Stimulated activated CD4-positive, alpha-beta T cell treated with anti-CD3 and anti-CD28 coated beads, Interleukin-15, amount 100 ng/mL, for 24 hours (primary cell): ENCODE measurements at places on chromosomes 4 and X.

DNA sequence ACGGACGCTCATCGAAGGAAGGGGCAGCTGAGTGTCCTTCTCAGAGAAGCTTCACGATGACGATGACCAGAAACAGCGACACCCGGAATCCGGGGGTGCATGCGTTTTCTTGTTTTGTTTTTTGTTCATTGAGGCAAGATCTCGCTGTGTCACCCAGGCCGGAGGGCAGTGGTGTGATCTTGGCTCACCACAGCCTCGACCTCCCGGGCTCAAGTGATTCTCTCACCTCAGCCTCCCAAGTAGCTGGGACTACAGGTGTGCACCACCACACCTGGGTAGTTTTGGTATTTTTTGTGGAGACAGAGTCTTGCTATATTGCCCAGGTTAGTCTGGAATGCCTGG is 19.8 kb downstream of the DGKQ start:
- DNase-seq, result no peak

DNA sequence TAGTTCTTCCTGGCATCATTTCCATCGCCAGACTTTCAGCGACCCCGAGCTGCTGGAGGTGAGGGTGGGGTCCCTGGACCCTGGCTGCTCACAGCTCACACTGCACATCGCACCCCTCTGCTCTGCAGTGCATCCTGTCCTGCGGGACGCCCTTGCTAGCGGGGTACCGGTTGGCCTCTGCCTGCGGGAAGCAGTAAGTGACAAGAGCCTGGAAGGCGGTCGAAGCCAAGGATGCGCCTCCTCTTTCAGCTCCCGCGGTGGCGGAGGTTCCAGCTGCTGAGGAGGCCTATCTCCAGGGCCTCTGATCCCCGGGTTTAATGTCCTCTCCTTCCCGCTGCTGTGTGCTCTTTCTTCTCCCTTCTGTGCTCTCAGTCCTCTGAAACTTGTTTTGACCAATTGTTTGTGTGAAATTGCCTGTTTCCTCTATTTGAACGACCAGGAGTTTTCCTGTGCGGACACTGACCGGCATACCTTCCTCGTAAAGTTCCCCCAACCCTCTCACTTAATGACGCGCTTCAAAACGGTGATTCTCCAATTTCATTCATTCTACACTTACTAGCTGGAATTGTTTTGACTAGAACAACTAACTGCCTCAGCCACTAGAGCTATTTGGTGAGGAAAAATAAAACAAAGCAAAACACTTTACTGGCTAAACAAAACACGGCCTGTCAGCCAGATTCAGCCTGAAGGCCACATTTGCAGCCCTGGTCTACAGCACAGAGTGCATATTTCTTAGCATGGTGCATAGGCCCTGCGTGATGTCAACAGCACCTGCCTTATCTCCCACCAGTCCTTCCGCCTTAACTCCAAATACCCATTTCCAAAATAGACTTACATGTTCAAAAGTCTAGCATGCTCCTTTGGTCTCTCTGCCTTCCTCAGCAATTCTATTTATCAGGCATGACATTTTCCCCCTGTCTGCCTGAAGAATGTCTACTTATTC is 28.0 kb downstream of the MGAT4D start:
- no peak for DNase-seq

DNA sequence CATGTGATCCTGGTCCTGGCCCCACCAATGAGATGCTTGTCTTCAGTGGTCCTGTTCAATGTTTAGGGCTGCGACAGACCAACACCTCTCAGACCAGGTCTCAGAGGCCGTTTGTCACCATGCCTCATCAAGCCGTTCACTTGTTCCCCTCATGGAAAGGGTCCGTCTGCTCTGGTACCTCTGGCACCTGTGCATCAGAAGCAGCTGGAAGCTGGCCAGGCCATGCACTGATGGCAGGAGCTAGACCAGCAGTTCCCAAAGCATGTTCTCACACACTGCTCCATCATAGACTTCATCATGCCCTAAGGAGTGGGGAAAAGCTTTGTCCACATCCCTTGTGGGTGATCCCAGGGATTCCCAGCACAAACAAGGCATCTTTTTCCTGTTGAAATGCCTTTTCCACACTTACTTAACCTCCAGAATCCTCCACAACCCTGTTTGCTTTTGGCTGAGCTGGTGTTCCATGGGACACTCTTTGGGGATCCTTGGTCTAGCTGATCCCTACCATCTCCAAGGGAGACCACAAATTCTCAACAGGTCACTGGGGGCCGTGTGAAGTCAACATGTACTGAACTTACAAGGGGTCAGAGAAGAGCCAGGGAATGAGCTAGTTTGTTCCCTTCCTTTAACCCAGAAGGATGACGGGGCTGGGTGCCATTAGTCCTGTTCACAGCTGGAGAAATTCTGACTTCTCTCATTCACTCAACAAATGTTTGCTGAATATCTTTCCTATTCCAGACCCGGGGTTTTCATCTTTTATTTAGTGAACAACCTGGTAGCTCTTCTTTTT is 21.8 kb downstream of the SH3TC1 start:
- no peak for DNase-seq

DNA sequence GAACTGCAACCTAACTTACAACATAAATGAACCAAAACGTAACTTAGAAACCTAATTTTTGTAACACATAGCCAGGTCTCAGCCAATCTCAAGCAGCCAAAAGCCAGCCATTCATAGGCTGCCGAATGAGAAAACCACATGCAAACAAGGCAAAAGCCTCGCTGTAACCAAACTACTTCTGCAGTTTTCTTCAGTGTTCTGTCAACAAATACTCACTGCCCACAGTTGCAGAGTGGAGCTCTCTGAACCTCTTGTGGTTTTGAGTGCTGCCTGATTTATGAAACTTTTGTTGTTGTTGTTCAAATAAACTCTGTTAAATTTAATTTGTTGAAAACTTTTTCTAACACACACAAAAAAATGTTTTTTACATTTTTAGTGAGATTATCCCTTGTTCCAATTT is 251.2 kb downstream of the PAPSS1 start:
- DNase-seq, result no peak

DNA sequence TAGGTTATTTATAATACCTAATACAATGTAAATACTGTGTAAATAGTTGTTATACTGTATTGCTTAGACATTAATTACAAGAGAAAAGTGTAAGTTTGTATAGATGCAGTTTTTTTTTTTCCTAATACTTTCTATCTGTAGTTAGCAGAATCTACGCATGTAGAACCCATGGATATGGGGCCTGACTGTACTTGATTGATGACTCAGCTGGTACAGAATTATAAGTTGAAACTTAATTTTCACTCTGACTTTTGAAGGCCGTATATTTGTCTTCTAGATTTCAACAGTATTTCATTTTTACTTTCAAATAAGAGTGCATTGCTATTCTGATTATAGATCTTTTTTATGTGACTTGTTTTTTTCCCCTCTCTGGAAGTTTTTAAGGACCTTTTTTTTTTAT is 30.8 kb upstream of the NDUFC1 start:
- DNase-seq, result no peak

- DNase-seq, result no peak
Measured at GRCh38 chrX:85139422-85139821, 104.2 kb downstream of the SATL1 start.

- no peak for DNase-seq
Measured at GRCh38 chr4:139144161-139144859, 32.7 kb downstream of the ELF2 start.

DNA sequence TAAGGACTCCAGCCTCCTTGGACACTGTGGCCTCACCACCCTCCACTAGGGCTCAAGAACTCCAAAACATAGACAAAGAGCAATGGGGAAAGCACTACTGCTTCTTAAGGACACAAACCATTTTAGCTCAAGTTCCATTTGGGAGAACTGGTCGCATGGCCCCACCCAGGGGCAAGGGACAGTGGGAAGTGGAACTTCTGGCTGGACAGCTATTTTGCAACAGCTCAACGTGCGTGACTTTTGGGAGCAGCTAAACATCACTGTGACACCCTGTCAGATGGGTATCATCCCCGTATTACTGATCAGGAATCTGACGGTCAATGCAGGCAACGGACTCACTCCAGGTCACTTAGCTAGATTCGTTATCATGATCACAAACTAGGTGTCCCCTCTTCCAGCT is 9.0 kb upstream of the GLOD5 start:
- DNase-seq, result no peak

DNA sequence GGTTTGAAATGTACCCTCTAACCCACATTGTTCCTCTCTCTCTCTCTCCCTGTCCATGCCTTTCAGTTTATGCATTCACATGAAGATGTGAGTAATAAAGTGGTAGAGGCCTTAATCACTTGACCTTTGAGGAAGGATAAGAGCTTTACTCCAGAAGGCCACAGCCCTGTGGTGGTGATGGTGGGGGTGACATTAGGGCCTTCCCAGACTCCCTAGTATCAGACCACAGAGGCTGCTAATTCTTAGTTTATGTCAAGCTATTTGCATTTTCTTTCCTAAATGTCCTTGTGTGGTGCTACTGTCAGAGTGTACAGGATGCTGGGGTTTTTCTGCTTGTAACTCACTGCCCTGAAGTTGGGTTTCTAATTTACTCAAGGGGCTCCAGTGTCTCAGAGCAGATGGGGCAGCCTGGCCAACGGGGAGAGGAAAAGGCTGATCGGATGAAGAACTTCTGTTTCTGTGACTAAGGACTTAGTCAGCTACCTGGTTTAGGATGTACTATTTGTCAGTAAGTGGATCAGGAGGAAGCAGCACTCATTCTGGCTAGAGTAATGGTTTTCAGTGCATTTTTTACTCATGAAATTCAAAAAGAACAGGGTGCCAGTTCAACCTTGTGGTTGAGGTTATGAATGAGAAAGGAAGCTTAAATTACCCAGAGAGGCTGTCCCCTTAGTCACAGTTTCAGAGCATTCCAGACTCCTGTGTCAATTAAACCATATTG is 509.6 kb upstream of the DIPK2B start:
- peak; percentile 71 for DNase-seq

GRCh38 chrX:48520976-48521352 is 644 bp upstream of the EBP start:
- DNase-seq, result no peak

- no peak for DNase-seq
Measured at GRCh38 chr4:83810428-83810827, 274.5 kb downstream of the GPAT3 start.

DNA sequence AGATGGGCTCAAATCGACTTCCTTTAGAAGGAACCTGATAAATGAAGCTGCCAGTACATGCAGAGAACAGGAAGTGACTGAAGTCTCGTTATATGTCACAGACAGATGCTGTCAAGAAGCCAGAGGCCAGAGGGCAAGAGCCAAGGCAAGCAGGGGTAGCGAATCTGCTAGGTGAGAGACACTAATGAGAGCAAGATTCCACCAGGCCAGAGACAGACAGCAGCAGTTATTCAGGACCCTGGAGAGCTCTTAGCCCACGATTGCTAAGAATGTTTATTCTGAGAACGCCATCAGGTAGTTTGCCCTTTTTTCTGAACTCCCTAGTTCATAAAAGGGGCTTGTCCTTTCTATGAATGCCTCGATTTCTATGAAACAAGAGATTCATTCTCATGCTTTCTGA is 73.7 kb downstream of the BEND2 start:
- DNase-seq, result peak; percentile 10

GRCh38 chr4:153684182-153684970 is at the start of gene TLR2:
TSS of gene TLR2 (plus strand) at chr4:153684280. CDS start at chr4:153702908, 18,628 bp downstream.
- DNase-seq, result peak; percentile 80

- no peak for DNase-seq
Measured at GRCh38 chrX:52425775-52426174, 57.0 kb downstream of the XAGE2 start.

- DNase-seq, result no peak
Measured at GRCh38 chr4:95833711-95834194, 6.1 kb upstream of the PDHA2 start.

GRCh38 chr4:83489711-83490326 is 4.9 kb upstream of the ABRAXAS1 start:
- DNase-seq, result no peak

- DNase-seq, result no peak
Measured at GRCh38 chrX:41137589-41137988, 52.3 kb downstream of the USP9X start.

DNA sequence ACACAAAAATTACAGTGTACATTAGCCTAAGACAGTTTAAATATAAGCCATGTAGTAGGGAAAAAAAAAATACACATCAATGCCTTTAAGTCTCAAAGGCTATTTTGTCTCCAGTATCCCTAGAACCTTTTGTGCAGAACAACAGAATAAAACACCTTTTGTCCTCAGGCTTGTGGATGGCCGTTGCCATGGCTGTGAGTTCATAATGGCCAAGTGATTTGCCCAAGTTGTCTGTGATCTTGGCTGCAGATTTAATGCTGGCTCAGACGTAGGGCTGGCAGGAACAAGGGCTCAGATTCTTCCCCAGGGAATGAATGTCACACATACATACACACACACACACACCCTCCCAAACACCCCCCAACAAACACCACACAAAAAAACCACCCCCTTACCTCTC is 25.3 kb downstream of the GPM6B start:
- no peak for DNase-seq

DNA sequence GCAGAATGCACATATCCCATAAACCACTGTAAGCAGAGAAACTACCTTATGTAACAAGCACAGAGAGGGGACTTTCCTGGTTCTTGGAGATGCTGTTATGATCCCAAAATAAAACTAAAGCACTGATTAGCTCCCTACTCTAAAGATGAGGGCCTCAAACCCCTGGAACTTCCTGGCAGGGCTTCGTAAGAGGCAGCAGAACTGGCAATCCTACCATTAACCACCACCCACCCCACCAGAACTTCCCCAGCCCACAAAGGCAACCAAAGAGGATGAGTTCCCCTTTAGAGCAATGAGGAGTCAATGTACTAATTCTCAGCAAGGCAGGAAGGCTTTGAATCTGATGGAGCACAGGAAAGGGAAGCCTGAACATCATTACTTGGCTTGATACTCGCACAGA is 436.5 kb upstream of the FRG1 start:
- DNase-seq, result no peak

DNA sequence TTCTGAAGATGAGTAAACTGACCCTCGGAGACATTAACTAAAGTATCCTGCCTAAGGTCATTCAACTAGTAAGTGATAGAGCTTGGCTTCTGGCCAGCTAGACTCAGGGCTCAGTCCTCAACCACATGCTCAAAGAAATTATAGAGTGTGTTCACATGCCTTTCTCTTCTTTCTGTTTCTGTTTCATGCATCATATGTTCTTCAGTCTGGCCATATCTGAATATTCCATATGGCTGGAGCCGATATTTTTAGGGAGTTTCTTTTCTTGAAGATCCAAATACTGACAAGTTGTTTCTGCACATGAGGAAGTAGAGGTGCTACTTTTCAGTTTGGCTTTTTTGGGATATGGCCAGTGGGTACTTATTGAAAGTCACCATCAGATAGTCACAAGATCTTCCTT is 44.9 kb downstream of the MMRN1 start:
- no peak for DNase-seq

DNA sequence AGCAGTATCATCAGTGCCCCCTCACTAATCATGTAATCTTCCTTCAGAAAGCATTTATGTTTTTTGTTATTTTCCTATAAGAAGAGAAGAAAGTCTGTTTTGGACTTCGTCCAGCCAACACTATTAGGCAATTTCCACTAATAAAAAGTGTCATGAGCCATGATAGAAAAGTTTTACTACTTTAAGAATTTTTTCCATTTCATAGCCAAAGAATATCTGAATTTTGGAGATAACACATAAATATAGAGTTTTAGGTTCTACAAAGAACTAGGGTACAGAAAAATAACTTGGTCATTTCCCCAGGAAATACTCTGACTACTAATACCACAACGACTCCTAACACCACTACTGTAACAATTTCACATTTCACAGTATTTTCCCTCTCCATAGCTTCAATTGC is 41.8 kb upstream of the VEGFC start:
- DNase-seq, result no peak

- no peak for DNase-seq
Measured at GRCh38 chr4:172657081-172657480, 511.5 kb upstream of the GALNT7 start.
